ENCODE measurements at places on chromosomes 12 and 14.

- no peak for DNase-seq
Observed at GRCh38 chr12:57611827-57612710, 834 bp downstream of the ARHGEF25 start.

DNA sequence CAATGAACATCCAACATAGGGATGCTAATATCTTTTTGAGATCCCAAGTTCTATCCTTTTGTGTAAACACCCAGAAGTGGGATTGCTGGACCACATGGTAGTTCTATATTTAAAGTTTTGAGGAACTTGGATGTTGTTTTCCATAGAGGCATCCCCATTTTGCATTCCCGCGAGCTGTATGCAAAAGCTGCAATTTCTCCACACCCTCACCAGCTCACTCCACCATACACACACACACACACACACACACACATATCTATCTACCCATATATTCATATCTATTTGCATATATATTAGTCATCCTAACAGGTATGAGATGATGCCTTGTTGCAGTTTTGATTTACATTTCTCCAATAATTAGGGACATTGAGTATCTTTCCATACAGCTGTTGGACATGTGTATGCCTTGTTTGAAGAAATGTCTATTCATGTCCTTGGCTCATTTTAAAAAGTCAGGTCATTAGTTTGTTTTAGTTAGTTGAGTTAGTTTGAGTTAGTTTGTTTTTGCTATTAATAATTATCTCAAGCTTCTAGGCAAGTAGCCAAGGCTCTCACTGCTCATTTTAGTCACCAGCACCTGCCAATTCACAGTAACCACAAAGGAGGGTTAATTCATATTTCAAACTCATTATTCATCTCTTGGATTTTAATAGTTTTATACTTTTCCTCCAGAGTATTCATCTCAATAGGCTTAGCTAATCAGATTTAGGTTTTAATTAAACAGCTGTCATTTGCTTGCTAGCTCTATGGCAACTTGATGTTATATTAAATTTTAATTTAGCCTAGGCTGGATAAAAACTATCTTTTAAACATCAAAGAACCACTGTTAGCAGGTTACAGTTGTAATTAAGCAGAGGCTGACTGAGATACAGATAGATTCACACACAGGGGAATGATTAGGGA is 1435.9 kb upstream of the TMEM132C start:
- no peak for DNase-seq

- no peak for DNase-seq
Observed at GRCh38 chr12:88931598-88931997, 351.3 kb upstream of the KITLG start.

DNA sequence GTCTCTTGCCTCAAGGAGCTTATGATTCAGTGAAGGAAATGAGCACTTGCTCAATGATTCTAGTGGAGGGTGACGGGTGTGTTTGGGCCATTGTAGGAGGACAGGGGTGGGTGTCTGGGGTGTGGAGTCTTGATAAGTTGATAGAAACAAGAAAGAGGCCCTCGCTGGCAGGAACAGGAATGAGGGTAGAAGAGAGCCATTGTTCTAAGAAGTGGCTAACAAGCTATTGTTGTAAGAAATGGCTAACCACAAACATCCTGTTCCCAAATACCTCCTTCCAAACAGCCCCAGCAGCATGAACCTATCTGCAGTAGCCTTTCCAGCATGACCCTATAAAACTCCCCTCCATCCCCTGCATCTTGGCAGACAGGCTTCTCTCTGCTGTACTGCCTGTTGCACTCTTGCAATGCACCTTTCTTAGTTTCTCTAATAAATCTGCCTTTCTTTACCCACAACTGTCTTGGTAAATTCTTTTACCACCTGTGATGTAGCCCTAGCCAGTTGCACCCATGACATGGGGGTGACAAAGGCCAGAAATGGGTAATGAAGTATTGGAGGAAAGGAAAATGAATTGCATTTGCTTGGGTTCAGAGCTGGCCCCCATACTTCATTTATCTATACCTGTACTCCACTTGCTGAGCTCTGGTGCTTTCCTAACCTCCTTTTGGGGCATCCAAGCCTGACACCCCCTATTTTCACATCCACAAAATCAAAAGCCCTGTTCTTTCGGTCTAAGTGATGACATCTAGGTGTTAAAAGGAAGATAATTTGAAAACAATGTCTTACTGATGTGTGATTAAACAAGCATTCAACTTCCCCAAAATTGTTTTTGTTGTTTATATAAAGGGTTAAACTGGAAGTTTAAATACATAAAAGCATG is 389.1 kb downstream of the GRIN2B start:
- no peak for DNase-seq

DNA sequence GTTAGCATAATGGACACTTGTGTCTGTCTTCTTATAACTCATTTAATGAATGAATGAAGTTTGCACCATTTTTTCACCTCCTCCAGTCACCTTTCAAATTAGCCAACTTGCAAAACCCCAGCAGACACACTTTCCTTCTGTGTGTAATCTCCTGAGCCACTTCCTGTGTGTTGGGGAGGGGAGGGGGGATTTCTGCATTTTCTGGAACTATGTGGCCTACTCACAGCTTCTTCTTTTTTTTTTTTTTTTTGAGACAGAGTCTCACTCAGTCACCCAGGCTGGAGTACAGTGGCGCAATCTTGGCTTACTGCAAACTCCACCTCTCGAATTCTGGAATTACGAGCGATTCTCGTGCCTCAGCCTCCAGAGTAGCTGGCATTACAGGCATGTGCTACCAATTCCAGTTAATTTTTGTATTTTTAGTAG is 4.1 kb upstream of the SERPINA1 start:
- no peak for DNase-seq
